ENCODE measurements at places on chromosomes 12 and 14.

GRCh38 chr12:124902916-124903315 lies 11.5 kb downstream of the UBC start:
- no peak for DNase-seq

- no peak for DNase-seq
Observed at GRCh38 chr12:121224591-121224990, 14.7 kb downstream of the P2RX4 start.

GRCh38 chr14:94646481-94646880 lies 34.3 kb downstream of the SERPINA3 start:
- no peak for DNase-seq

DNA sequence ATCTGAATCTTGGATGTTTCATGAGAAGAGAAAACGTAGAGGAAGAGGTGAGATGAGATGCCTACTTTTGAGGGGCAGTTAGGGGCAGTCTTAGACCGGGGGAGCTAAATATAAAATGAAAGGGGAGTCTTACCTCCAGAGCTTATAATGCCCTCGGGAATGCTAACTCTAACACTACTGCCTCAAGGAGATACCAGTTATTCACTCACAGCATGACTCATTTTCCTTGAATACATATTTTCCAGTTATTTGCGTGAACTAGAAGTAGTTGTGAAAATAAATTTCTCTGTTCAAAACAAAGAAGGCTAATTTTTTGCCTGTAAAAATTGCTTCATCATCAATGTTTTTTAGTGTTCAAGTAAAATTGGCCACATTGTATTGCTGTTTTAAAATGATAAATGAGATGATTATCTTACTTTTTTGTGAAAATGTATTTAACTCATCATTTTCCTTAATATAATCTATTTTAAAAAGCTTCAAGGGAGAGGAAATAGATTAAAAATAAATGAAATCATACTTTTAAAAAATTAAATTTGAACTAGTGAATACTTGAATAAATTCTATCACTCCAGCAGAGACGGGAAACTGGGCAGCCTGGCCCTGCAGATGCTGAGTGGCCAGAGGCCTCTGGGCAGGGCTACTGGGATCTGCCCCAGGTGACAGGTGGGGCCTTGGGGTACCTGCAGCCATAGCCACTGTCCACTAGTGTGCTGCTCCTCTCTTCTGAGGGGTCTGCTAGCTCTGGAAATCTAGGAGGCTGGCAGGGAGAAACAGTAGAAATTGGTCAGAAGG lies 339.3 kb downstream of the EGLN3 start:
- no peak for DNase-seq

- no peak for DNase-seq
Observed at GRCh38 chr12:114998118-114998749, 314.3 kb upstream of the TBX3 start.

DNA sequence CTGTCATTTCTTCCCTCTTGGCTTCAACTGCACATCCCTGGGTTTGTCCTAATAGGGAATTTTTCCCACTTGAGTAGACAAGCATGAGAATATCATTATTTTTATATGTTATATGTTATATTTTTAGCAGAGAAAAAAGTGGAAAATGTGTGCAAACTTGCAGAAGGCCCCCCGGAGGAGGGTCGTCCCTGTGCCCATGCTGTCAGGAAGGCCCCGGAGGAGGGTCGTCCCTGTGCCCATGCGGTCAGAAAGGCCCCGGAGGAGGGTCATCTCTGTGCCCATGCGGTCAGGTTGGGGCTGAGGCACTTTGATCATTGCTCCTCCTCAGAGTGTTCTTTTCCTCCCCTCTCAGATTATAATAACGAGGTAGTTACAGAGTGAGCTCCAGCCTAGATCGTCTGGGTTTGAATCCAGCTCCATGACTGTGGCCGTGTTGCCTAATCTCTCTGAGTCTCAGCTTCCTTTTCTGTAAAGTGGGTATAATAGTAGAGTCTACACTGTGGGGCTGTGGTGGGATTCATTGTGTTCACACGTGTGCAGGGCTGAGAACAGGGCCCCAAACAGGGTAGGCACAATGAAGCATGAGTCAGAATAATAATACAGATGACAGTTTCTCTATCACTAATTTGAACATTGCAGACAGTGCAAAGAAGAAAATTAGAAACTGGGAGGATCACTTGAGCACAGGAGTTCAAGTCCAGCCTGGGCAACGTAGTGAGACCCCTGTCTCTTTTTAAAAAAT lies 33.4 kb downstream of the ELK3 start:
- no peak for DNase-seq

DNA sequence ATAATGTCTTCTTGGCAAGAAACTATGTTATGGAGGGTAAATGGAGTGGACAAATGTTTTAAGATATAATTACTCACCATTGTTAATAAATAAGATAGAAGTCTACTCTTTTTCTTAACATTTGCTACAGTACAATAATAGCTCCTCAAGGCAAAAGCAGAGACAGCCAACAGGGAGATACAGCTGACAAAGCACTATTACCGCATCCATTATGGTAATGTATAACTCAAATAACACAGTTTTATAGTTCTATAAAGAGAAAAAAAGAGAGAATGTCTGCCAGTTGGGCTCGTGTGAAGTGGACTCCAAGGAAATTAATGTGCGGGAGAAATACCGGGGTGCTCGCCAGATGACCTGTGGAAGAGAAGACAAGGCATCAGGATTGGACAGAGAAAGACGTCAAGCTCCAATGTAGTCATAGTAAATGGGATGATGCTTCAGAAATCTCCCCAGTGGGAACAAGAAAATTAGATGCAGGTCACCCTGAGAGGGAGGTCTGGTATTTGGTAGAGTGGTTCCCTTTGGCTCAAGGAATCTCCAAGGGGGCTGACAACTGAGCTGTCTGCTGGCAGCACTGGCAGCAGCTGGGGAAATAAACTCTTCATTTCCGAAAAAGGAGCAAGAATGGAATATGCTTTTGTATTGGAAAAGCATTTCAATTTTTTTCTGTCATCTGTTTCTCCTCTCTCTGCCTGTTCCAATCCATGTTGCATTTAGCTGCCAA lies 343.9 kb downstream of the LRFN5 start:
- no peak for DNase-seq

DNA sequence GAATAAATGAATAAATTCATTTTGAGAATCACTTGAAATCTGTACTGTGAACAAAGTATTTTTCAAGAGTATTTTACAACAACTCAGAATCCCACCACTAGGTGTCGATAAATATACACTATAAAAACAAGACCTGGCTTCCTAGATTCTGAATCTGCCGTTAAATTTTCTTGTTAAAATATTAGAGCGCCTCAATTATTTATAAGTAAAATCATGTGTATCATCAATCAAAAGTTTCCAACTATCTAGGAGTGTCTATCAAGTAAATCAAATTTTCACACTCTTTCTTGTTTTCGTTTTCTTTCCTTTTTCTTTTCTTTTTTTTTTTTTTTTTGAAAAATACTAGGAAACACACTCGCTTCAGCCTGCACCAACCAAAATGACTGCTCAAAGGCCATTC lies 179.2 kb upstream of the DCN start:
- DNase-seq, result no peak
